Psoas muscle (tissue), 8 donors: ENCODE measurements at places on chromosomes 7 and 10. TPM values are rescaled to one million over a fixed set of nuclear protein-coding genes. Genes with fewer than 3 reads are reported as not detected.

Gene CALML3
- total RNA-seq, result not detected

GRCh38 chr10:119237722-119238436 is 30.5 kb downstream of the GRK5 start:
- no peak for DNase-seq
- no peak overlapping the region for H3K4me3 ChIP-seq
- no peaks in the 10 kb centered on the region for H3K36me3 ChIP-seq
- H3K4me1 ChIP-seq, result no peaks in the 10 kb centered on the region
- no peaks in the 10 kb centered on the region for H3K27me3 ChIP-seq
- peak overlapping the region; percentile 30 for H3K27ac ChIP-seq

DNA sequence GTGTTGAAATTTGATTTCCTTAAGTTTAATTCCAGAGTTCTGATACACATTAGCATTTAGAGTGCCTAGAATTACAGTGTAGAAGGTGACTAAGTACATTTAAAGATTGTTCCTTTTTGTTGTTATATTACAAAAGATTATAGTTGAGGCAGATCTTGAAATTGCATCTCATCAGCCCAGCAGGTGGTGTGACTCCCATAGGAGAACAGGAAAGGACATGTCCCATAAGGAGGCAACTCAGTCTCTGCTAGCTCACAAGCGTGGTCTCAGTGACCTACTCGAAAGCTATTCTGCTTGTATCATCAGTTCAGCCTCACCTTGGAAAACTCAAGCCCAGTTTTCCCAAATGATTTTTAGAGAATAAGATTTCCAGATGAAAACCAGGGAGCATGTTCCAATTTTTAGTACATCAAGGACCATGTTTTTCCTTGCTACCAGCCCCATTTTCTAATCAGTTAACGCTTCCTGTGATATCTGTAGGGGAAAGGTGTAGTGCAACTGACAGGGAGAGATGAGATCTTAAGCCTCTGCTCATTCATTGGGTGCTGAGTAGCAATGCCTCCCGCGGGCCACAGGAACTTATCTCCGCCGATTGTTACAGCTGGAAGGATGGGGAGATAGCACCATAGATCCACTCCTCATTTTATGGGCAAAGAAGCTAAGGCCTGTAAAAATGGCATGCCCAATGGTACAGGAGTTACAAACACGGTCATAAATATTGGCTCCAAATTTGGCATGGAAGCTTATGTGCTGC is 1.1 kb upstream of the GNAI1 start:
- peak overlapping the region; percentile 95 for H3K4me3 ChIP-seq
- H3K27me3 ChIP-seq, result no peaks in the 10 kb centered on the region
- H3K27ac ChIP-seq, result peak overlapping the region; percentile 83
- no peak for DNase-seq
- H3K4me1 ChIP-seq, result peaks cover 11% of the 10 kb centered on the region

GRCh38 chr10:15222511-15222910 is 54.0 kb upstream of the NMT2 start:
- H3K27ac ChIP-seq, result no peak overlapping the region
- H3K36me3 ChIP-seq, result no peaks in the 10 kb centered on the region
- H3K4me1 ChIP-seq, result no peaks in the 10 kb centered on the region
- H3K4me3 ChIP-seq, result no peak overlapping the region
